ENCODE measurements at places on chromosomes 6 and 20.

GRCh38 chr20:49647550-49647949 lies 66.1 kb downstream of the B4GALT5 start:
- DNase-seq, result no peak

GRCh38 chr6:75368864-75369402 lies 84.3 kb upstream of the TMEM30A start:
- DNase-seq, result no peak

DNA sequence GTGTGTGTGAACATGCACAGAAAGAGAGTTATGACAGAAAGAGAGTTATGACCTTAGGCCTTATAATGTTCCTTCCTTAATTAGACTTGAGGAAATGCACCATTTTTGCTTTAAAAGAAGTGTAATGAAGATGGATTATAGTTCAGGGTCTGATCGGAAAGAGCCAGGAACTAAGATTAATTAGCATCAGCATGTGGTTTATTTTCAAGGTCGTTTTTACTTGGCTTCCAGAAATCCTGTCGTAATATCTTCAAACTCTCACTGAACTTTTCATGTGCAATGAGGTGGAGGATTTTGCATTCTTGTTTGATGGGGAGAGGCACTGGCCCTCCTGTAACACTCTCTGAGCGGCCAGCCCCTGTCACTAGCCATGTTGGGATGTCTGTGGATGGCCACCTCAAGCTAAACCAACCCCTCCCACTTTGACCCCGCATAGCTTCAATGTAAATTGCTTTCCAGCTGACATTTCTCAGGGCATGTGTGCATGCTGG lies 116.8 kb downstream of the CDC5L start:
- no peak for DNase-seq

- no peak for DNase-seq
These were observed 98.8 kb downstream of the ASXL1 start for GRCh38 chr20:32456869-32457478.

GRCh38 chr6:147297663-147298316 lies 93.6 kb downstream of the STXBP5 start:
- DNase-seq, result no peak

DNA sequence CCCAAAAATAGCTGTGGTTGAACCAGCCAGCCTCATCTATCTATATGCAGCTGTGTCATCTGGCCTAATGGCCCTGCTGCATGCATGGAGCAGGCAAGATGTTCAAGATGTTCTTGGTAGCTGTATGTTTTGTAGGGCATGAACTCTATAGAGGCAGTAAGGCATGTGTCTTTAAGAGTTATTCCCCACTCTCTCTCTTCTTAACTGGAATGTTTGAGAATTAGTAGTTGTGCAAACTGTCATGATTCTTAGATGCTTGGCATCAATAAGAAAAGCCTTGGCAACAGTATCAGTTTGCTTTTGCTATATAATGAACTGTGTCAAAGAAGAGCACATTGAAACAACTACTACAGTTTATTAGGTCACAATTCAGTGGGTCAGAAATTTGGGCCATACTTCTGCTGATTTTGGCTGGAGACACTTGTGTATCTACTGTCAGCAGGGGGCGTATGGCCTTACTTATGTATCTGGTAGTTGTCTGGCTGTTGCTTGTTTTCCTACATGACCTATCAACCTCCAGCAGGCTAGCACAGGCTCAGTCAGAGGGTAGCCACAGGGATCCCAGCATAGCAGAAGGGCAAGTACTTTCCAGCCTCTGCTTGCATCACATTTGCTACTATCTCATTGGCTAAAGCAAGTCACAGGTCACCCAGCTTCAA lies 56.1 kb upstream of the LAMP5 start:
- DNase-seq, result no peak

- peak; percentile 22 for DNase-seq
These were observed 6.2 kb downstream of the CST11 start for GRCh38 chr20:23446505-23446904.

DNA sequence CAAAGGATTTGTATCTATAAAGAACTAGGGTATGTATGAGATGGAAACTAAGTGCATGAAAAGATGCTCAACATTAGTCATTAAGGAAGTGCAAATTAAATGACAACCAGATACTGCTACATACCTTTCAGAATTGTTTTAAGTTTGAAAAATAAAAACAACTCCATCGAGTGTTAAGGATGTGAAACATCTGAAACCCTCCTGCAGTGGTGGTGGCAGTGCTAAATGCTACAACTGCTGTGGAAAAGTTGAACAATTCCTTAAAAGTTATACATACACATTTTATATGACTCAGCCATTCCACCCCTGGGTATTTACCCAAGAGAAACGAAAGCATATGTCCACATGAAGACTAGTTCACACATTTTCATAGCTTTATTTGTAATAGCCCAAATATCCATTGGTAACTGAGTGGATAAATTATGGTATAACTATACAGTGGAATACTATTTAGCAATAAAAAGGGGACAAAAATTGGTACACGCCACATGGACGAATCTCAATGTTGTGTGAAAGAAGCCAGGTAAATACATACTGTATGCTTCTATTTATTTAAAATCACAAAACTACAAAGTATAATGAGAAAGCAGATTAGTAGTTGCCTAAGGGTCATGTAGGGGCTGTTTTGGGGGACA lies 10.6 kb downstream of the ARMH2 start:
- peak; percentile 14 for DNase-seq

DNA sequence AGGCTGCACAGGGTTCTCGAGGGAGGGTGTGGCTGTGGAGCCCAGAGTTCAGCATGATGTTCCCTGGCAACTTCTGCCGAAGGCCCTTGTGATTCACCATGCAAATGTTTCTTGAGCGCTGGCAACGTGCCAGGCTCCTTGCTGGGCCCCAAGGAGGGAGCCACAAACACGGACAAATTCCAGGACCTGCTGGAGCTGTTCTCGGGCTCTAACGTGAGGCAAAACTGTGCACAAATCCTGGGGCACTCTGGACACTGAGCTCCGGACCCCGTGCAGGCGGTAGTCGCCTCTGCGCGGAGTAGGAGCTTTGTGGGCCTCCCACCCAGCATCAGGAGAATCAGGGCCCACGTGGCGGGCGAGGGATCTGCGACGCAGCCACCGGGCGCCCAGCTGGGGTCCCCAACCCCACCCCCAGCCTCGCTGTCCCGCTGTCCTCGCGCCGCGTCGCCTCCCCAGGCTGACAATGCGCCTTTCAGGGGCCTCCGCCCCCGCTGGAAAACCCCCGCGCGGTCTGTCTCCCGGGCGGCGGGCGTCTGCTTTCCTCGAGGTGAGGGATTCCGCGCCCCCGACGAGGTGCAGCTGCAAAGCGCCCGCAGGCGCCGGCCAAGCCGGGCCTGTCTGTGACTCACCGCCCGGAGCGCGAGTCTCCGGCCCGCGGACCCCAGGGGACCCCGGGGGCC lies 31.7 kb upstream of the SCUBE3 start:
- no peak for DNase-seq

GRCh38 chr6:24252280-24252679 lies 105.6 kb downstream of the DCDC2 start:
- DNase-seq, result no peak

DNA sequence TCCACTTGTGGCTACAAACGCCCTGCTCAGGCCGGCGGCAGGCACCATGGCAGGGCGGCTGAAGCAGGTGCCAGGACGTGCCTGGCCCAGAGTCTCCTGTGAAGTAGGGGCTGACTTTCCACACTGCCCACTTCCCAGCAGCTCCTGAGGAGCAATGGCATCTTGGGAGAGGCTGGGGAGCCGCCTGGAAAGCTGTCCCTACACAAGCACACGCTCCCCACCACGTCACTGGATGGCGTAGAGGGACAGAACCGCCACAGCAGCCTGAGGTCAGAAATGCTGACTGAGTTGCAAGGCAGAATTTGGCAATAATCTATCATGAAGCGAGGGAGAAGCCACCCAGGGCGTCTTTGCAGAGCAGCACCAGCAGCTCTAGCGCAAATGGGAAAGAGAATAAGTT lies 86.3 kb downstream of the NINL start:
- DNase-seq, result no peak

DNA sequence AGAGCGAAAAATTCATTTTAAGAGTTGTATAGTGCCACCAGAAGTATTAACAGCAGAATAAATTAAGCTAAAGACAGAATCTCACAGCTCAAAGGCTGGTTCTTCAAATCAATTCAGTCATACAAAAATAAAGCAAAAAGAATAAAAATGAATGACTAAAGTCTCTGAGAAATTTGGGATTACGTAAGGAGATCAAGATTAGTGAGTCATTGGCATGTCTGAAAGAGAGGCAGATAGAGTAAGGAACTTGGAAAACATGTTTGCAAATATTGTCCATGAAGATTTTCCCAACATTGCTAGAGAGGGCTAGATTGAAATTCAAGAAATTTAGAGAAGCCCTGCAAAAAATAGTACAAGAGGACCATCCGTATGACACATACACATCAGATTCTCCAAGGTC lies 1413.9 kb upstream of the ADGRB3 start:
- no peak for DNase-seq

Measured in stimulated activated CD4-positive, alpha-beta T cell treated with anti-CD3 and anti-CD28 coated beads, Interleukin-1b, Interleukin-23, amount 100 ng/mL, for 48 hours (primary cell).